Hepatocyte (in vitro differentiated cells): ENCODE measurements at places on chromosomes 6 and 20. TPM values are rescaled to one million over a fixed set of nuclear protein-coding genes. Genes with fewer than 3 reads are reported as not detected.

Gene SSTR4
- total RNA-seq = 0.24 and 0.53 TPM in 2 replicates

DNA sequence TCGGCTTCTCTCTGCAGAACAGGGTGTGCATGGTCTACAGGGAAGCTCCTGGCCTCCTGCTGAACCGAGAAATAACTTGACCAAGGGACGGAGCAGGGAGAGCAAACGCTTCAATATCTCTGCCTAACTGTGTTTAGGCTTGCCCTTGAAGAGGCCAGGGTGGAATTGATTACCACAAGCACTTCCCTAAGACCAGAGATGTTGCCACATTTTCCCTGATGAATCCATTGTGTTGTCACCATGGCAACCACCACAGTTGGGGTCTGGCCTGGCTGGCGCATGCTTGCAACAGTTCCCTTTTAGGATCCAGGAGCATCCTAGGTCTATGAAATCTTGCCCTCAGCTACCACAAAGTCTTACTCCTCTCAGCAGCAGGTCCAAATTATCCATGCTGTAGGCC, 213.5 kb upstream of the SULF2 start:
- no peaks in the 10 kb centered on the region for H3K27me3 ChIP-seq
- H3K4me1 ChIP-seq = no peaks in the 10 kb centered on the region
- no peak overlapping the region for H3K27ac ChIP-seq

GRCh38 chr20:52422574-52423336, 231.2 kb upstream of the ZFP64 start:
- H3K27ac ChIP-seq = no peak overlapping the region
- no peaks in the 10 kb centered on the region for H3K27me3 ChIP-seq
- no peak overlapping the region for H3K4me3 ChIP-seq
- no peaks in the 10 kb centered on the region for H3K4me1 ChIP-seq
- H3K36me3 ChIP-seq = no peaks in the 10 kb centered on the region

DNA sequence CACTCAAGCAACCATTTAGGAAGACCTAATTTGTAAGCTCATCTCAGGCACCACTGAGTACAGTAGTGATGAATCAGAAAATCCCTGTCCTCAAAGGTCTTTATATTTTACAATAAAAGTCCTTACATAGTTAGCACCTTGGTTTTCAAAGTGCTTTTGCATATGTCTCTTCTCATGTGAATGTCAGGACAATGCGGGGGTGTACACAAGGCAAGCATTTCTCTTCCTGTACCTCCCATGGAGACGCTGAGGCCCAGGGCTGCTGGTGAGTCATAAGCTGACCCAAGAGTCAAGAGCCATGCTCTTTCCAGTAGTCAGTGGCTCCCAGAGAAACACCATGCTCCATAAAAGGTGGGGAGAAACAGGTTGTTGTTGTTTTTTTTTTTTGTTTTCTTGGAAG, 174.0 kb downstream of the GJA10 start:
- DNase-seq = peak; percentile 53
- no peak overlapping the region for H3K27ac ChIP-seq
- H3K27me3 ChIP-seq = no peaks in the 10 kb centered on the region
- H3K4me1 ChIP-seq = no peaks in the 10 kb centered on the region

GRCh38 chr20:17655286-17655651, 26.8 kb downstream of the RRBP1 start:
- no peak overlapping the region for H3K4me3 ChIP-seq
- peaks cover 16% of the 10 kb centered on the region for H3K4me1 ChIP-seq
- DNase-seq = no peak
- H3K36me3 ChIP-seq = no peaks in the 10 kb centered on the region
- H3K27ac ChIP-seq = peak overlapping the region; percentile 19
- H3K27me3 ChIP-seq = no peaks in the 10 kb centered on the region

DNA sequence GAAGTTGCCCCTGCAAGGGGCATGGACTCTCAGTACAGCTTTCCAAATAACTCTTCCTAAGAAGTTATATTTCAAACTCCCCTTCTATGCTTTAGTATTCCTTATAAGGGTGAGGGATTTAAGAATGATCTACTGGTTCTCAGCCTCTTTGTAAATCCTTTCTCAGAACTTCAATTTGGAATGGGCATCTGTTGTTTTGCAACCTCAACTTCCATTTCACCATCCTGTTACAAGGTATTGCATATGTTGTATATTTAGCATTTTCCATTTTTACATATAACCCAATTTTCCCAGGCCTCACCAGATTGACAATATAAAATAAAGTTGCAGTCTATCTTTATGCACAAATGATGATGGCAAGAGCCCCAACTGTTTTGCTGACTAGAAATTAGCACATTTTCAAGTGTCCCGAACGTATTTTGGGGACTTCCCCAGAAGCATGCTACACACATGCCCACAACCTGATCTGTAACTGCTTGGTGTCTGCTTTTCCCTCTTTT, 154.9 kb upstream of the CARMIL1 start:
- H3K27ac ChIP-seq = no peak overlapping the region
- H3K27me3 ChIP-seq = no peaks in the 10 kb centered on the region
- no peaks in the 10 kb centered on the region for H3K36me3 ChIP-seq
- no peaks in the 10 kb centered on the region for H3K4me1 ChIP-seq
